ENCODE measurements at places on chromosomes 11 and 22. TPM values are rescaled to one million over a fixed set of nuclear protein-coding genes. Genes with fewer than 3 reads are reported as not detected.

DNA sequence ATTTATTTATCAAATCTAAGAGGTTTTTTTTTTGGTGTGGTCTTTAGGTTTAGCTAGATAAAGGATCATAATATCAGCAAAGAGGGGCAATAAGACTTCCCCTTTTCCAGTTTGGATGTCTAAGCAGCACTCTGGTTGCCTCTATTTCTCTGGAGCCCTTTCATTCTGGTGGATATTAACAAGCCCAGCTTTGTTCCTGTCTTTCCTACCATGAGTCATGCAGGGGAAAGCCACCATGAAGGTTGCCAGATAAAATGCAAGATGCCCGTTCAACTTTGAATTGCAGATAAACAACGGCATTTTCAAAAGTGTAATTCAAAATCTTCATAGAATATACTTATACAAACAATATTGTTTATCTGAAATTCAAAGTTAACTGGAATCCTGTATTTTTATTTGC lies 143.6 kb downstream of the ADAMTS15 start:
- no peak for DNase-seq

DNA sequence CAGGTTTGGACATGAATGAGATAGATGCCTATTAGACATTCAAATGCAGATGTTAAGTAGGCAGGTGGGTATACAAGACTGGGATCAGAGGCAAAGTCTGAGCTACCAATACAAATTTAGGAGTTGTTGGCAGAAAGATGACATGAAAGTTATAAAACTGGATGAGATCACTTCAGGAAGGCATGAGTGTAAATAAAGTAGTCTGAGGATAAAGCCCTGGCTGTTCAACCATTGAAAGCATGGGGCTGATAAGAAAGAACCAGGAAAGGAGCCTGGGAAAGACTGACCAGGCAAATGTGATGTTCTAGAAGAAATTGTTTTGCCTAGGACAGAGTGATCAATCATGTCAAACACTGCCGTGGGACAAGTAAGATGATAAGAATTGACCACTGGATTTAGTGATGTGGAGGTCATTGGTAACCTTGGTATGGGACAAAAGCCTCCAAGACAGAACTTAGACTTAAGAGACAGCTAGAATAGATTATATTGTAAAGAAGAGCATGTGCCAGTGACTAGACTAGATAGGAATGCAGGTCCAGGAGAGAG lies 98.5 kb downstream of the EHF start:
- no peak for DNase-seq

GRCh38 chr22:20010307-20011122 lies 6.1 kb downstream of the ARVCF start:
- DNase-seq, result no peak

Gene MCM5
- 34.6 TPM for polyA plus RNA-seq

- DNase-seq, result peak; percentile 68
These were observed 25.6 kb downstream of the ARRB1 start for GRCh38 chr11:75325713-75326438.

GRCh38 chr11:117983163-117983475 lies 3.1 kb upstream of the IL10RA start:
- no peak for DNase-seq

- no peak for DNase-seq
These were observed 9.8 kb downstream of the SLC22A6 start for GRCh38 chr11:62974848-62975522.

GRCh38 chr22:24997023-24997422 lies 44.5 kb downstream of the KIAA1671 start:
- DNase-seq, result no peak

DNA sequence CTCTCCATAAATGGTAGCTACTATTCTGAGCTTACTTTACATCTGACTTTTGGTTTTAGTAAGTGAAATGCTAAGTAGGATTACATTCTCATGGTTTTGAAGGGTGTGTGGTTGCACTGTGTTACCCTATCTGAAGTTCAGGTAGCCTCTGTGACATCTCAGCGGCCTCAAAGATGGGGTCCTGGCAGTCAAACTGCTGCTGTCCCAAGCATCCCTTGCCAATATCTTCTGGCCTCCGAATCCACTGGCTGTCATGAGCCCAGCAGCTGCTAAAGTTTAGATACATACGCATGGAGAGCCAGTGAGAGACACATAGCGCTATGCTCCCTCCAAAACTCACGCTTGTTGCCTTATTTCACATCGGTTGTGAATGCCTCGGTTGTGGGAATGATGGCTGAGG lies 34.9 kb downstream of the UBASH3B start:
- DNase-seq, result no peak

- no peak for DNase-seq
These were observed 115.4 kb downstream of the KCNQ1OT1 start for GRCh38 chr11:2584434-2584811.

Gene MOV10L1
- polyA plus RNA-seq, result 5.8 TPM

Gene MAJIN
- not detected for polyA plus RNA-seq

Measured in BJ (cell line).